ENCODE measurements at places on chromosomes 6 and 20. TPM values are rescaled to one million over a fixed set of nuclear protein-coding genes. Genes with fewer than 3 reads are reported as not detected.
A peak's percentile ranks its signal among the peaks of the same experiment; 100 is the strongest.

TFAP2A gene
- total RNA-seq = 10.2 TPM

IMPG1 gene
- not detected for total RNA-seq

NNAT gene
- not detected for total RNA-seq

THBS2 gene
- total RNA-seq = not detected

LY6G6C gene
- total RNA-seq = not detected

DNA sequence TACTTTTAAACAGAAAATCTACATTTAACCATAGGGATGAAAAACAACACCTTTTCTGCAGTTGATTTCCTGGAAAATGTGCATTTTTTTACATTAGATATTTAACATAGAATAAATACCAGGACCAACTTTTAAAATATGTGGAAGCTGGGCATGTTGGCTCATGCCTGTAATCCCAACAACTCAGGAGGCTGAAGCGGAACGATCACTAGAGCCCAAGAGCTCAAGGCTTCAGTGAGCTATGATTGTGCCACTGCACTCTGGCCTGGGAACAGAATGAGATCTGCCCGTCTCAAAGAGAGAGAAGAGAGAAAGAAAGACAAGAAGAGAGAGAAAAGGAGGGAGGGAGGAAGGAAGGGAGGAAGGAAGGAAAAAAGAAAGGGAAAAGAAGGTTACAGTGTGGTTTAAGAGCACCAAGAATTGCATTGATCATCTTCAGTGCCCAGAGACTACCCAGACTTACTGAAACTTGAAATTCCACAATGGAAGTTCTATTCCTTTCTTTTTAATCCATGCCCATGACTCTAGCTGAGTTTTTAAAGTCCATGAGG, 189.4 kb upstream of the ARID1B start:
- H3K4me1 ChIP-seq = no peaks in the 10 kb centered on the region
- DNase-seq = no peak
- H3K36me3 ChIP-seq = no peaks in the 10 kb centered on the region
- no peaks in the 10 kb centered on the region for H3K27me3 ChIP-seq
- no peak overlapping the region for H3K27ac ChIP-seq

DNA sequence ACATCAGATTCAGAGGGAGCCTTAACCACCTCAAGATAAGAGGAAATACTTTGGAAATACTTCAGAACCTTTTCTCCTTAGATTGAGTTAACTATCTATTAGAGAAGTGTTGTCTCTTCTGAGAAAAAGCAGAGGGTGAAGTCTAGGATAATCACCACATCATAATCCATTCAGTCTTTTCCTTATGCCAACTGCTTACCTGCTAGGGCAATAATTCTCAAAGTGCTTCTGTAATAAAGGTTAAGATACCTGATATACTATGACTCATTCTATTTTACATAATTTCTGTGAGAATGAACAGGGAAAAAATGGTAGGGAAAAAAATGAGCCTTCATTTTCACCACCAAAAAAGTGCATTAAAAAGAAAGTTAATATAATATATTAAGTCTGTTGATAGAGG, 70.1 kb upstream of the LOC128125822 start:
- H3K4me3 ChIP-seq = no peak overlapping the region
- no peak for DNase-seq
- H3K27me3 ChIP-seq = no peaks in the 10 kb centered on the region
- no peaks in the 10 kb centered on the region for H3K36me3 ChIP-seq
- no peaks in the 10 kb centered on the region for H3K4me1 ChIP-seq

GRCh38 chr6:54681987-54682386, 164.6 kb upstream of the FAM83B start:
- no peaks in the 10 kb centered on the region for H3K4me1 ChIP-seq
- H3K27me3 ChIP-seq = no peaks in the 10 kb centered on the region
- DNase-seq = no peak
- no peak overlapping the region for H3K27ac ChIP-seq

GRCh38 chr6:23977706-23978105, 148.3 kb upstream of the NRSN1 start:
- H3K4me3 ChIP-seq = no peak overlapping the region
- H3K27me3 ChIP-seq = no peaks in the 10 kb centered on the region
- no peaks in the 10 kb centered on the region for H3K4me1 ChIP-seq
- H3K27ac ChIP-seq = no peak overlapping the region
- no peaks in the 10 kb centered on the region for H3K36me3 ChIP-seq

- H3K4me1 ChIP-seq = no peaks in the 10 kb centered on the region
- no peak overlapping the region for H3K4me3 ChIP-seq
- no peak overlapping the region for H3K27ac ChIP-seq
- no peaks in the 10 kb centered on the region for H3K36me3 ChIP-seq
- no peaks in the 10 kb centered on the region for H3K27me3 ChIP-seq
Observed at GRCh38 chr6:63355632-63356031, 35.8 kb upstream of the LGSN start.

GRCh38 chr6:24990236-24990845, 54.6 kb upstream of the RIPOR2 start:
- peak overlapping the region; percentile 20 for H3K27ac ChIP-seq
- DNase-seq = no peak
- no peaks in the 10 kb centered on the region for H3K36me3 ChIP-seq
- peaks cover 22% of the 10 kb centered on the region for H3K4me1 ChIP-seq
- H3K4me3 ChIP-seq = no peak overlapping the region

DNA sequence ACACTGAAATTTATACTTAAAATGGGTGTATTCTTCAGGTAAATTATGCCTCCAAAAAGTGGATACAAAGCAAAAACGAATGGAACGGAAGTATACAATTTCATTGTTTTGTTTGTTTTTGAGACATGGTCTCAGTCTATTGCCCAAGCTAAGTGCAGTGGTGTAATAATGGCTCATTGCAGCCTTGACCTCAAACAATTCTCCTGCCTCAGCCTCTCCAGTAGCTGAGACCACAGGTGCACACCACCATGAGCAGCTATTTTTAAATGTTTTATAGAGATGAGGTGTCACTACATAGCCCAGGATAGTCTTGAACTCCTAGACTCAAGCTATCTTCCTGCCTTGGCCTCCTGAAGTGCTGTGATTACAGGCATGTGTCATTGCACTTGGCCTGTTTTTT, 122.2 kb downstream of the MAN1A1 start:
- no peak overlapping the region for H3K27ac ChIP-seq
- H3K4me1 ChIP-seq = no peaks in the 10 kb centered on the region
- H3K4me3 ChIP-seq = no peak overlapping the region
- no peaks in the 10 kb centered on the region for H3K36me3 ChIP-seq

- no peak overlapping the region for H3K4me3 ChIP-seq
- H3K27me3 ChIP-seq = no peaks in the 10 kb centered on the region
- H3K4me1 ChIP-seq = no peaks in the 10 kb centered on the region
- H3K27ac ChIP-seq = no peak overlapping the region
- no peak for DNase-seq
Observed at GRCh38 chr6:84728602-84729001, 35.8 kb downstream of the TBX18 start.

DNA sequence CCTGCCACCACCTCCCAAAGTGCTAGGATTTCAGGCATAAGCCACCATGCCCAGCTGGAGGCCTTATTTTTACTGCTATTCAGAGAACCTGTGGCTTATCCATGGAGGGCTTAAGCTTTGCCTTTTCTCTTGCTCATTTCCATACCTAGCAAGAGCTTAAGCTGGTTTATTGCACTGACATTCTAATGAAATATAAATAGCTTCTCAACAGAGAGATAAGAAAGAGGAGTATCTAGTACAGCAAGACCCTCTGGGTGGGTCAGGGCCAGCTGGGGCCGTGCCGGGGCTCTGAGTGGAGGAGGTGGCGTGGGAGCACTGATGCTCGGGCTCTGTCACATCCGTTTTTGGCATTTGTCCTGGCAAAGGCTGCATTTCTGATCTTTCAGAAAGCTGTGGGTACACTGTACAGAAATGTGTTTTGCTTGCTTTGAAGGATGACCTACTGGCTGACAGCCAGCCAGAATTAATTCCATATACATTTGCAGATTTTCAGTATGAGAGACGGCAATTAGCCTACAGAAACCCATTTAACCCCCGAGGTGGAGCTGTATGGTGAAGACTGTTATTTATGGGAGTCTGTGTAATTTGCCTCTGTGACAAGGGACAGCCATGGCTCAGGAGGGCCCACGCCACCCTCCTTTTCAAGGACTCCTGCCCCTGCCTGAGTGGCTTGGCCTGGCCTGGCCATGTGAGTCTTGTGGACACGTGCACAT, 181.6 kb upstream of the AKAP12 start:
- H3K4me3 ChIP-seq = no peak overlapping the region

- H3K4me3 ChIP-seq = no peak overlapping the region
- no peaks in the 10 kb centered on the region for H3K36me3 ChIP-seq
- peaks cover 67% of the 10 kb centered on the region for H3K4me1 ChIP-seq
- H3K27ac ChIP-seq = peak overlapping the region; percentile 98
- peak; percentile 92 for DNase-seq
Observed at GRCh38 chr6:37134036-37134395, 35.9 kb upstream of the PIM1 start.

GRCh38 chr6:15892369-15892768, 229.5 kb upstream of the DTNBP1 start:
- no peaks in the 10 kb centered on the region for H3K4me1 ChIP-seq
- no peaks in the 10 kb centered on the region for H3K27me3 ChIP-seq
- no peaks in the 10 kb centered on the region for H3K36me3 ChIP-seq
- no peak for DNase-seq

DNA sequence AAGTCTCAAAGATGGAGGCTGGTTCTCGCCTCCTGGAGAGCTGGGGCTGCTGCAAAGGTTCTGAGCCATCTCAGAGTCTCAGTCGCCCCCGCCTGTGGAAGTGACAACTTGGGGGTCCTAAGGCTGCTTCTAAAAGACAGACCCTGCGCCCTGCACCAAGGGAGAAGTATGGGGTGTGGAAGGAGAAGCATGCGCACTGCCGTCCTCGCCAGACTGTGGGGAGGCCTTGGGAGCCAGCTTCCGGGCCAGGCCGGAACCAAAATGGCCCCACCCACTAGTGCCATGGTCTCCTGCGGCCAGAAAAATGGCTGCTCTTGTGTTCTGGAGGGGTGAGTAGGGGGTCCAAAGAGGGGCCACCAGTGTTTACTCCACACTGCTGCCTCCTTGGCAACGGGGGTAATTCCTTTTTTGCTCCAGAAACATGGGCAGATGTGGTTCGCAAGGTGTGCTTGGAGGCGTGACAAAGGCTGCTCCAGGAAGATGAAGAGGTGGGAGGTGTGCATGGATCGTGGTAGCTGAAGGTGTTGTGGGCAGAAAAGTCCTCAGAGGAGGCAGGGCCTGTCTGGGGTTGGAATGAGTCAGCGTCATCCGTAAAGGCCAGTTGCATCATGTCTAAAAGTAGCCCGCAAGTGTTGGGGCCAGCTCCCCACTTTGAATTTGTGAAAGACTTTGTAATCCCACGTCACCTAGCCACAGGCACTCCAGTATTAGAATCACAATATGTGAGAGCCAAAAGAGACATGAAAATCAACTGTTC, 329.8 kb upstream of the SOX4 start:
- no peak for DNase-seq
- no peaks in the 10 kb centered on the region for H3K27me3 ChIP-seq
- H3K4me1 ChIP-seq = peaks cover 12% of the 10 kb centered on the region
- no peak overlapping the region for H3K27ac ChIP-seq
- H3K4me3 ChIP-seq = no peak overlapping the region

DNA sequence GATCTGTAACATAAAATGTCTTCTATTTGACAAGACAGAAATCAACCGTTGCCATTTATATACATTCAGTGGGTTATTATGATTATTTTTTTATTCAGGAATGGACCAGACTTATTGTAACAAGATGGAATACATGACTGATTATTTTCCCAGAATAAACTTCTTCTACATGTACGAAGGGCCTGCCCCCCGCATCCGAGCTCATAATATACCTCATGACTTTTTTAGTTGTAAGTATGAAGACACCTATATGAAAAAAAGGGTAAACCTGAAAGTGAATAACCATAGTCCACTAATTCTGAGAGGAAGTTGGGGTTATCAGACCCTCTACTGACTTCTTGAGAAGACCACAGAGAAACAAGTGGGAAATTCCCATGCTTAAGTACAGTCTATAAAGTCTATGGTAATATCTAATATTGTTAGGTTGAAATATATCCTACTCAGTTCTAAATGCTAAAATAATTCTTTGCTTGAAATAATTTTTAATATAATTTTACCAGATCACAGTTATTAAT, 15.9 kb downstream of the OR2A4 start:
- no peaks in the 10 kb centered on the region for H3K27me3 ChIP-seq
- H3K27ac ChIP-seq = no peak overlapping the region
- peaks cover 10% of the 10 kb centered on the region for H3K4me1 ChIP-seq

Measured in SJSA1 (cell line).